ENCODE measurements at places on chromosomes 1 and 21.

- no peak for DNase-seq
These were observed 340.7 kb downstream of the ADGRL2 start for GRCh38 chr1:82141390-82141789.

- peak; percentile 10 for DNase-seq
These were observed 29.8 kb upstream of the GNPAT start for GRCh38 chr1:231211005-231211857.

DNA sequence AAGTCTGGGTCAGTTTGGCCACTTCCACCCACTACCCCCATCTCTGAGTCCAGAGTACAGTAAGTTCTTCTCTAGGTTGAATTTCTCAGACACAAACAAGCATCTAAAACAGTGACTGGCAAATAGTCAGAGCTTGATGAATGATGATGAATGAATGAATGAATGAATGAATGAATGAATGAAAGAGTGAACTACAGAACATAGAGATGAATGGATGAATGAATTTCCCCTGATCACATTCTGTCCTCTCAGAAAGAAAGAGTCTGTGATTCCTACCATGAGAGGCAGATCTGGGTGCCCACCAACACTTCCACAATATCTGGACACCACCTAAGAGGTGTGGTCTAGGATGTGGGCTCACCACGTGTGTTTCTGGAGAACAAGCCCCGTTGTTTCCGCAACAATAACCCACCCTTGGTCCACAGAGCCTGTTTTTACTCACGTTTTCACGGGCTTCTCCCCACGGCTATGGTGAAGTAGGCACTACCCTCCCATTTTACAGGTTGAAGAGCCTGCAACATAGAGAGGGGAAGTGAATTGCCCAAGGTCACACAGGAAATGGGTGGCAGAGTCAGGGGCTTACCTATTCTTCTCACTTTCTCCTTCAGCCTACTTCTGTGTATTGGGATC, 40.2 kb upstream of the IFFO2 start:
- DNase-seq = no peak

- DNase-seq = no peak
These were observed 11.7 kb downstream of the GADD45A start for GRCh38 chr1:67696708-67697107.

- DNase-seq = no peak
These were observed 65.8 kb upstream of the PRKACB start for GRCh38 chr1:84078108-84078841.

- no peak for DNase-seq
These were observed 207.5 kb downstream of the MATN1 start for GRCh38 chr1:30515755-30516484.

All from NCI-H226 (cell line).